ENCODE measurements at places on chromosomes 16 and 17. TPM values are rescaled to one million over a fixed set of nuclear protein-coding genes. Genes with fewer than 3 reads are reported as not detected.

GRCh38 chr16:5024632-5025031, 9.1 kb downstream of the NAGPA start:
- no peak for DNase-seq

DNA sequence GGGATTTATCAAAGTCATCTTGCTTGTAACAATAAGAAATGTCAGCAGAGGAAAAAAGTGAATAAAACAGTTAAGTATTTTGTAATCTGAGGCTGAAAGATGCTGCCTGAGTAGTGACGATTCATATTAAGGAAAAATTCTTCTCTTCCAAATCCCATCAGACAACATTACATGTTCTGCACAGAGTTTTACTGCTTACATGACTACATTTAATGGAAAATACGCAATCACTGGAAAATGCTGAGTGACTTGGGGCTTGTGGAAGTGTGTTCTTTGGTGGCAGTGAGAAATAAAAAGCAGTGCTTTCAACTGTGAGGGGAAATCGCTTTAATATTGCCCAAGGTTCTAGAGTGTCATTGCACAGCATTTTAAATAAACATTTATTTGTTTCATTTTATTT, 1025.2 kb upstream of the GOT2 start:
- DNase-seq: no peak

- no peak for DNase-seq
These were observed 1.3 kb downstream of the SLC26A11 start for GRCh38 chr17:80221351-80222105.

- no peak for DNase-seq
These were observed 4.4 kb downstream of the MAP3K3 start for GRCh38 chr17:63626551-63627180.

- DNase-seq: no peak
These were observed 207.4 kb upstream of the WSB1 start for GRCh38 chr17:27086526-27086925.

DNA sequence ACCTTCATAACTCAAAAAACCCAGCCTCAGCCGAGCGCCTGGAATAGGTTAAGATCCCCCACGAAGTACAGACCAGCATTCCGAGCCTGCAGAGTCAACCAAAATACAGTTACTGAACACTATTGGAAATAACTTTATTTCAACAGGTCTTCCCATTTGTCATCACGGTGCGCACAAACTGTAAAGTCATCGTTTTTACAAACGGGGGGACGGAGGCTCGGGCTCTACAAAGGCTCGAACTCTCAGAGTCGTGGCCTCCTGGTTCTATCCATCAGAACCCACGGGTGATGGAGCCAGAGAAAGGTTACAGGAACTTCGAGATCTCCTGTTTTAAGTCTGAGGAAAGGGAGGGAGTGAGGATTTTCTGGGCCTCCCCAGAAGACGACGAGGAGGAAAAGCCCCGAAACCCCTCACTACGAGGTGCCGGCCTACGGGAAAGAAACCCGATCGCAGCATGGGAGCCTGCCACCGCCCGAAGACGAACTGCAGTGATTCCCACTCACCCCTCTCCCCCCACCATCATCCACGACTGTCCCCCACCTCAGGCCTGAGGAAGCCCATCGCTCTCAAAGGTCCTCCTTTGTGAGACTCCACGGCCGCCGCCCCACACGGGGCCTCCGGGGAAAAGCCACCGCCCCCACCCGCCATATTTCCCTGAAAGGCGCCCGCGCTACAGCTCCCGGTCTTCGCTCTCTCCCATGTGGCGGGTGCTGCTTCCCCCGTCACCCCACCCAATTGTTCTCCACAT, 917 bp downstream of the YWHAE start:
- peak; percentile 41 for DNase-seq

GRCh38 chr17:72034000-72034399, 86.8 kb upstream of the SOX9 start:
- no peak for DNase-seq

GRCh38 chr17:43365356-43365755, 33.4 kb upstream of the ARL4D start:
- DNase-seq: no peak

DNA sequence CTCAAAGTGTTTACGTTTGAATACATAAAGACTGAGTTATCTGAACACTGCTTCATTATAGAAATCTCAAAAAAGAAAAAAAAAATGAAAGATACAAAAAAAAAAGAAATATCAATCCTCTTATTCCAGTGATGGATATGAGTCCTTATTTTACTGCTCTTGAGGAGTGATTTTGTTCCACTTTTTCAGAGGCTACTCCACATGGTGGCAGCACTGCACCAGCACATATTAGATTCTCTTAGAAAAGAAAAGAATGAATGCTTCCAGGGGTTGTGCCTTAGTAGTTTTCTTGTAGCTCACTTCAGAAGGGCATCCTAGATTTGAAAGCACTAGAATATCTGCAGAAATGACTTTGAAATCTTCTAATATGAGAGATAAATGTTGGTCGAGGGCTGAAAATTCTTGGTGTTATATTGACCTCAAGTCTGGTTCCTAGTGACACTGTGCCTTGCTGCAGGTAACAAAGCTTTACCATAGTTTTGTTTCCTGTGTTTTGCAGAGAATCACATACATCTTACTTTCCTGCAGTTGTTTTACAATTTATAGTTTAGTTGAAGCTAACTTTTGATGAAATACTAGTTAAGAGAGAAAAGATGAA, 25.9 kb downstream of the AP2B1 start:
- DNase-seq: peak; percentile 56

OTOP2 gene
- total RNA-seq: not detected

GRCh38 chr17:74430706-74431567, 951 bp upstream of the GPRC5C start:
- no peak for DNase-seq

All from activated CD8-positive, alpha-beta memory T cell treated with anti-CD3 and anti-CD28 coated beads, Interleukin-2, amount 10 ng/mL, durations not matched to agents 7 days and 5 days (primary cell).